ENCODE measurements at places on chromosomes 3 and 15.

DNA sequence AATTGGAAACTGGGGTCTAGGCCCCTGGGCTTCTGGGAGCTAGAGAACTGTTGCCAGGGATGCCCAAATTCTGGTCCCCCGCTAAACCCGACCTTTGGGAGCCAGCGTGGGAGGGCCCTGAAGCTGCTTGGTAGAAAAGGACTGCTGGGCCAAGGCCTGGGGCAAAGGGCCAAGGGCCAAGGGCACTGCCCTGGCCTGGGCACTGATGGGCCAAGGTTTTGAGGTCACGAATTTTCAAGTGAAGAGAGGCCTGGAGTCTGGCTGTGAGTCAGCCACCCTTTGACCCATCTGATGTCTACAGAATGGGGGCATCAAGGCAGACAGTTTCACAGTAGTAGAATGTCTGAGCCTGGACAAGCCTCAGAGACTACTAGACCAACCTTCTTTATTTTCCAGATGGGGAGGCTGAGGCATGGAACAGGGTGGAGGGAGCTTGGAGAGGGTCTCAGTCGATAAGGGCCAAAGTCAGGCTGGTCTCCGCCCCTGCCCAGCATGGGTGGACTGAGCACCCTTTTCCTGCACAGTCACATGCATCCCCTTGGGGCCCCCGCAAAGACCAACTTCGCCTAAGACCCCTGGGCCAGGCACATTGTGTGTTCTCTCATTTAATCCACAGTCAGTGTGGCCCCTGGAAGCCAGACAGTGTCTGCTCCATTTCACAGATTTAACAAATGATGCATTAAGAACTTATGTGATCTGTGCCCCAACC is 66.3 kb downstream of the ATP2B2 start:
- DNase-seq, result no peak

GRCh38 chr15:67472957-67473356 is 48.0 kb upstream of the C15orf61 start:
- no peak for DNase-seq

DNA sequence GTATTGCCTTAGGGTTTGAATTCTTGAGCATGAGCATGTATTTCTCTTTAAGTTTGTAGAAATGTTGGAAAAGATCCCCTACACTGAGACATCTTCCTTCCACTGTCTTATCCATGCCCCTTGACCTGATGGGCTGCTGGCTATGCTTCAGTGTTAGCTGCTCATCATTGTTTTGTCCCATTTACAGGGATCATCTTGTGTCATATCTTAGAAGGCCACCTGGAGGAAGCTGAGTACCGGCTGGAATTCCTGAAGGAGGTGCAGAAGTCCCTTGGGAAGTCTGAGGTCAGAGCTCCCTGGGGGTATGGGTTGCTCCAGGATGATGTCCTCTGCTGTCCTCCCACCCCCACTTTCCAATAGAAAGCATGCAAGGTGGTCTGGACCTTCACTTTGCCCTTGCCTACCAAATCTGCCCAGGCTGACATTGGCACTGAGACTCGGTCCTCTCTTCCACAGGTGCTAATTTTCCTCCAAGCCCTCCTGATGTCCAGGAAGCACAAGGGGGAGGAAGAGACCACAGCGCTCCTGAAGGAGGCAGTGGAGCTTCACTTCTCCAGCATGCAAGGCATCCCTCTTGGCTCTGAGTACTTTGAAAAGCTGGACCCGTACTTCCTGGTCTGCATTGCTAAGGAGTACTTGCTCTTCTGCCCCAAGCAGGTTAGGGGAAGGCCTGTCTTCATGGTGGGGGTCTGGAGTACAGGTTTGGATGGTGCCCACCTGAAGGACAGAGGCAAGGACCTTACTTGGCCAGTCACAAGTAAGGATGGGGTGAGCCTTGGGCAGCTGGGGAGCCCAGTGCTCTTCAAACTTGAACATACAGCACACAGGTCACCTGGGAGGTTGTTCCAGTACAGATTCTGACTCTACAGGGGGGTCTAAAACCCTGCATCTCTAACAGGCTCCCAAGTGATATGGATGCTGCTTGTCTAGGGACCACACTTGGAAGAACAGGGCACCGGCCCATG is 17.7 kb downstream of the TTC21A start:
- no peak for DNase-seq

- no peak for DNase-seq
Observed at GRCh38 chr3:54999811-55000210, 72.0 kb upstream of the LRTM1 start.

- DNase-seq, result no peak
Observed at GRCh38 chr3:100756441-100756840, 47.1 kb downstream of the TFG start.

DNA sequence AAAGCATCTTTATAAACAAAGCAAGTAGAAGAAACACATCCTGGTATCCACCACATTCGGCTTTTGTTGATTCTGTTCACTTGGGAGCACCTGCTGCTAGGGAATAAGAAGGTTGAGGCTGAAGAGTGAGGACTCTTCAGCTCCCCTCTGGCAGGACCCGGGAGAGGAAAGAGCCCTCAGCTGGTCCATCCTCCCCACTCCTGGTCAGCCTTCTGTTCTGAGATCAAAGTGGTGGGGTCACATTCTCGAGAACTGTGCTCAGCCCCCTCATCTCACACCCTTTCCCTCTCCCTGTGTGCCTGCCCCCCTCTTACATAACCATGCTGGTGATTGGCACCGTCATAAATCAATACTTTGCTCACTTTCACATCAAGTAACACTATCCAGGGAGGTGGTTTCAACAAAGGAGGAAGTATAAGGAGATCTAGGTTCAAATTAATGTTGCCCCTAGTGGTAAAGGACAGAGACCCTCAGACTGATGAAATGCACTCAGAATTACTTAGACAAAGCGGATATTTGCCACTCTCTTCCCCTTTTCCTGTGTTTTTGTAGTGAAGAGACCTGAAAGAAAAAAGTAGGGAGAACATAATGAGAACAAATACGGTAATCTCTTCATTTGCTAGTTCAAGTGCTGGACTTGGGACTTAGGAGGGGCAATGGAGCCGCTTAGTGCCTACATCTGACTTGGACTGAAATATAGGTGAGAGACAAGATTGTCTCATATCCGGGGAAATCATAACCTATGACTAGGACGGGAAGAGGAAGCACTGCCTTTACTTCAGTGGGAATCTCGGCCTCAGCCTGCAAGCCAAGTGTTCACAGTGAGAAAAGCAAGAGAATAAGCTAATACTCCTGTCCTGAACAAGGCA is at the start of gene NR1I2:
NR1I2 (plus strand) TSS at position 772 of the 869 bp plus-strand sequence.
- DNase-seq, result peak; percentile 42

- no peak for DNase-seq
Observed at GRCh38 chr3:190505381-190506003, 8.4 kb upstream of the IL1RAP start.
